Stimulated activated CD4-positive, alpha-beta T cell treated with anti-CD3 and anti-CD28 coated beads, Interleukin-4, amount 100 ng/mL, for 24 hours (primary cell): ENCODE measurements at places on chromosomes 5 and 9.

DNA sequence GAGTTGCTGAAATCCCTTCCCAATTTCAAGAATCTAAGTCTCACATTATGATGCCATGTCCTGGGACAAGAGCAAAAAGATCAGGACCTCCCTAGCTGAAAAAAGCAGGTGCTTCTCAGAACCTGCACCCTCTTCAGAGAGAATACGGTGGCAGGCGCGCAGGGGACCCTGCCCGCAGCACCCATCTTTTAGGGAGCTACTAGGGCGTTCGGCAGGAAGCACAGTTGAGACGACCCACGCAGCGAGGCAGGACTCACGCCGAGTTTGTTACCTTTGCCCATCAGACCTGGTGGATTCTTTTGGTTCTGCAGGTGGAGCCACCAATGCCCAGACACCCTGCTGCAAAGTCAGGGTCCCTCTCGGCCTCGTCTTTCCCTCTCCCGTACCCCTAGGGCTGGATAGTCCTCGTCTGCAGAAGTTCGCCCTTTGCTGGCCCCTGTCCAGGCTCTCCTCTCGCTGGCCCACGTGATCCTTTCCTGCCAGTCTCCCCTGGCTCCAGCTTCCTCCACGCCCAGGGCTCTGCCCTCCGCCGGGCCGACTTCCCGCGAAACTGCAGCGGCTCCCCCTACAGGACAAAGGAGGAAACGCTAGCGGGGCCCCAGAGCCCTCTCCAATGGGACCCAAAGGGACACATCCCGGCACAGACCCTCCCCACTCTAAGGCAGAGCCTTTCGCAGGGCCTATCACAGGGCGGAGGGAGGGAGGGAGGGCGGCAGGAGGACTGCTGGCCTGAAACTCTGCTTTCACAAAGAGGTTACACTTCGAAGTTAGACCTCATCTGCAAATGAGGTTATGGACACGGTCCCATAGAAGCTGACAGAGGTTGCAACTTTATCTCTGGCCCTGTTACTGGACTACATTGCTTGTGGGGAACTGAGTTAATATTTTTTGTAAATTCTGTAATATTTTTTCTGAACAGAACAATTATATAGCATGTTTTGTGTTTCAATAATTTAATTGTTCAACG, 28.8 kb downstream of the TMEM174 start:
- peak; percentile 76 for DNase-seq

GRCh38 chr9:97562542-97562941, 61.1 kb downstream of the TMOD1 start:
- no peak for DNase-seq

DNA sequence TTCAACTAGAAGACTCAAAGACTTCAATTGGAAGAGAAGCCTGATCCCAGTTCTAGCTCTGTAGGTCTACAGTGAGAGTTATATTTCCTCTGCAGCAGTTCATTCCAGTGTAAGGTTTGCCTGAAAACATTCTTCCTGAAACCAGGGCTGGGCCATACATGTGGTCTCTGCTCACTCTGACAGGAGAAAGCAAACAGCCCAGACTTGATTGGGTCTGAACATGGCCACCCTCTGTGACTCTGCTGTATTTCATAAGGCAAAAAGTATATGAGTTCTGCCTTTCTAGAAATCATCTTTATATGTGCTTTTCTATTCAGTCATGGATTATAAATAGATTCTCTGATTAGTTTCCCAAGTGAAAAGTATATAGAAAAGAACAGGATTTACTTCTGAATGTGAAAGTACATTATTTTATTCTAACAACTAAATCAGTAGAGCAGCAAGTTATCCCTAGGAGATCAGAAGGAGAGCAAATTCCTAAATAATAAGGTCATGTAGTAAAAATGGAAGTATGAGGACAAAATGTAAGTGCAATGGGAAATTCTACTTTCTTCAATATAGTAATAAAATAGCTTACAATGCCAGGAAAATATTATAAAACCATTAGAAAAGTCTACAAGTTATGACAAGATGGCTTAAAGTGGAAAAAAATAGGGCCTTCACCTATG, 144.3 kb downstream of the EFNA5 start:
- DNase-seq = no peak

- DNase-seq = no peak
Observed at GRCh38 chr9:15512204-15512603, 1.4 kb upstream of the PSIP1 start.

DNA sequence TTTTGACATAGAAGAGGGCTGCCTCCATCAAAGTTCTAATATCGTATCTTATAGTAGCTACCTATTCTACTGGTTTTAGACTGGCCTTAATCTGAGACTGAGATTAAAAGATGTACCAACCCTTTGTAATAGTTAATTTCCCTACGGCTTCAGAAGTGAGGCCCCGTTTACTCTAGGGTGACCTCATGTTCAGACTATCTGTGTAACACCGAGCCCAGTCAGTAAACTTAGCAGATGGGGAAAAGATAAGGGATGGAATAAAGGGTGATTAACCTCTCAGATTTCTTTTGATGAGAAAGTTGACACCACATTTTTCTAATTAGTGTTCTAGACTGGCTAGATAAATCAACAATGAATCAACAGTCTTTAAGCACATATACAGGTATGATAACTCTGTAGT, 283.1 kb downstream of the KCTD16 start:
- no peak for DNase-seq

GRCh38 chr5:74542482-74542881, 98.0 kb downstream of the ENC1 start:
- no peak for DNase-seq

- DNase-seq = no peak
Observed at GRCh38 chr9:134814598-134815215, 65.9 kb upstream of the FCN2 start.

DNA sequence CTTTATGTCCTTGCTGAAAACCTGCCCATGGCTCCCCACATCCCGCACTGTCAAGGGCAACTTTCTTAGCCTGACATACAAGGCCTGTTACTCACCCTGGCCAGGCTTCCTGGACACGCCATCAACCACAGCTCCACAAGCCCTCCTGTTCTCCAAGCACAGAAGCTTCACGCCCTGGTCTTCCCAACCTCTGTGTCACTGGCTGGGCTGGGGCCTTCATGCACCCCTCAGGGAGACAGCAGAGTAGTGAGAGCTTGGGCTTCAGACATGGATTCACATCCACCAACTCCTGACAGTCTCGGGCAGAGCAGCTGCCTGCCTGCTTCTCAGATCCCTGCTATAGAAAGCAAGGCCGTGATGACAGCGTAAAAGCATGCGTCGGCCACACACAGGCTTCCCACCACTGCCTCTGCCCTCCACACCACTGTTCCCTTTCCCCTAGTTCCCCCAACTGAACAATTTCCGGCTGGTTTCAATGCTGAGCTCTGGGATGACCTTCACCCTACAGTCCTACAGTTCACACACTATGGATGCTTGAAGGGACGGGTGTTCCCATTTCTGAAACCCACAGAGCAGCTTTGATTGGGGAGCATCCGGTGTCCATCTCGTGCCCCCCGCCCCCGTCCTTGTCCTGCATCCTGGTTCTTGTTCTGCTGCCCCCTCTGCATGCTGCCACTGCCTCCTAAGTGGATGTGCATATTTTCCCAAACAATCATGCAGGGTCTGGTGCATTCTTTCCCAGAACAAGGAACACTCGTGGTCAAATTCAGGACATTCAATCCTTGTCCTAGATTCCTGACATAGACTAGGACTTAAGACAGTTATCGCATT, 33.4 kb upstream of the ADAMTS2 start:
- no peak for DNase-seq

DNA sequence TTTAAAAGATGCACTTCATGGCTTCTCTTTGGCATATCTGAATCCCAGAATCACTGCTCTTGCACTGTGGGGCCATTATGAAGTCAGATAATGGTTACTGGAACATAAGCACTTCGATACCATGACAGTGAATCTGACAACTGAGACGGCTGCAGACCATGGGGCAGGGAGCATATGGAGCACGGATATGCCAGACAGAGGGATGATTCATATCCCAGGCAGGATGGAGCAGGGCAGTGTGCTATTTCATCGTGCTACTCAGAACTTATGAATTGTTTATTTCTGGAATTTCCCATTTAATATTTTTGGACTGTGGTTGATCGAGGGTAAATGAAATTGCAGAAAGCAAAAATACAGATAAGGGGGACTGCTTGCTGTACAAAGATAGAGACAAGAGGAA, 145.0 kb downstream of the EGFLAM start:
- DNase-seq = no peak

DNA sequence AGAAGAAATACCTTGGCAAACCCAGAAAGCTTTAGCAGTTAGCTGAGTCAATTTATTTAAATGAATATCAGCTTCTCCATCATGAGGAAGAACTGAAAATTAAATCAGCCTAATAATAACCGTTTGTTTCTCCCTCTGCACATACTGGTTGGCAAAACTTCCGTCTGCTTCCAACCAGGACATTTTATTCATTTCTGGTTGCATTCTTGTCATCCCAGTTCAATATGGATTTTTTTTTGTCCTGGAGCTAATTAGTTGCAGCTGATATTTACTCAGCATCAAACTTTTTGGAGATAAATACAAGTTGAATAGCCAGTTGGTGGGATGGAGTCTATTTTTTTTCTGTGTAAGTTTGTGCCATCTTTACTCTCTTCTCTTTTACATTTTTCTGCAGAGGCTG, 126.5 kb upstream of the GDNF start:
- DNase-seq = no peak
